ENCODE measurements at places on chromosomes 7 and 10.

DNA sequence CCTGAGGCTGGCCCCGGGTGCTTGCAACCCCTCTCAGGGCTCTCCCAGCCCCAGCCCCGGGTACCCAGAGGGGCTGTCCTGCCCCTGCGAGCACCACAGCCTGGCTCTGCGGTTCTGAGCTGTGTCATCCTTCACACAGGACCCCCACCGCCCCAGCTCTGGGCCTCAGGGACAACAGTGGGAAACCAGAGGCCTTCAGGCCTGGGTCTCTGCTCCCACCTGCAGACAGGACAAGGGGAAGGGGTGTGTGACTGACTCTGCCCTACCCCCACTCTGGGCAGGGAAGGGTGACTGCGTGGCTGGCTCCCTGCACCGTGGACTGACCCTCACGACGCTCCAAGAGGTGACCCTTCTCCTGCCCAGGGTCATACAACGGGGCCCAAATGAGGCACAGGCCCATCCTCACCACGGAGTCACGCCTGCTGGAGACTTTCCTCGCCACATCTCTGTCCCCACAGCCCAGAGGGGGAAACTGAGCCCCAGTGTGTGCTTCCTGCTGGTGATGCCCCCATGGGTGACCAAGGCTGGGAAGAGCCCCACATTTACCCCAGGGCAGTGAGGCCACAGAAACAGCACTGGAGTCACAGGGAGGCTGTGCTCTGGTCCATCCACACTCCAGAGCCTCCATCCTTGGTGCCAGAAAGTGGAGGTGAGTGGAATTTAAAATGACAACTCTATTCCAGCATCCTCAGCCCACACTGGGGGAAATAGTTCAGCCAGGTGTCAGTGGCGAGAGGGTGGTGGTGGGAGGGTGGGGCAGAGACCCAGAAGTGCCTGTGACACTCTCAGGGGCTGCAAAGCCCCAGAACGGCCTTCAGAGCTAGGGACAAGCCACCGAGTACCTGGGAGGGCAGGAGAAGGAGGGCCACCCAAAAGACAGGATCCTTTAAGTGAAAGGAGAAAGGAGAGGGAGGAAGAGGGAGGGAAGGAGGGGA, 13.6 kb downstream of the CAMK2B start:
- no peak for DNase-seq

- no peak for DNase-seq
Observed at GRCh38 chr10:103885617-103886016, 30.2 kb upstream of the SH3PXD2A start.

- DNase-seq, result no peak
Observed at GRCh38 chr10:35711615-35712411, 69.7 kb upstream of the FZD8 start.

GRCh38 chr7:136039577-136040345, 62.6 kb upstream of the MTPN start:
- DNase-seq, result no peak

DNA sequence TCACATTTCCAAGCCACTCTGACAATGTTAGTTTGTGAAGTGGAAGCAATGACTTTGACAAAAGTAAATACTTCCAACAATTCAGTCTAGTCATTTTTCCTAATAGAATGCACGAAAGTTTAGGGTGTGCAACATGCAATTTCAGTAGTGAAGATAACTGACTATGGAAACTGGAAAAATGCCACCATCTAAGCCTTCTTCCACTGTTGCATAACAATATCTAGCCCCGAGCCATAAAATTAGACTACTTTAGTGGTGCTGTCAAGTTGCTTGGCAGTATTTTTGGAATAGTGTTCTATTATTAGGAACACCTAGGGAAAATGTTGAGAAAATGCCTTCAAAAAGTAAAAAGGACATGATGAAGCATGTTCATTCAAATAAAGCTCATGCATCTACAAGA, 17.9 kb downstream of the SEMA3A start:
- DNase-seq, result no peak
